ENCODE measurements at places on chromosomes 4 and X. TPM values are rescaled to one million over a fixed set of nuclear protein-coding genes. Genes with fewer than 3 reads are reported as not detected.

The HSD17B13 gene
- 0.26 TPM for total RNA-seq

The MBNL3 gene
- 28.6 TPM for total RNA-seq

The MAGEE2 gene
- not detected for total RNA-seq

The NAP1L2 gene
- 2.1 TPM for total RNA-seq

The DGKK gene
- not detected for total RNA-seq

The ARHGAP6 gene
- not detected for total RNA-seq

The PLK4 gene
- 40.8 TPM for total RNA-seq

The DSPP gene
- total RNA-seq: not detected

The DCAF12L2 gene
- not detected for total RNA-seq

The SUPT20HL2 gene
- not detected for total RNA-seq

The NKX6-1 gene
- not detected for total RNA-seq

The ADGRG2 gene
- not detected for total RNA-seq

The ATP1B4 gene
- total RNA-seq: not detected

The RPL36A gene
- total RNA-seq: 406 TPM

The STK32B gene
- not detected for total RNA-seq

The SPACA5 gene
- total RNA-seq: not detected

The TCEAL7 gene
- total RNA-seq: not detected

The MAGEC1 gene
- total RNA-seq: not detected

The EREG gene
- not detected for total RNA-seq

The FRMD7 gene
- not detected for total RNA-seq

The GYG2 gene
- not detected for total RNA-seq

The EMCN gene
- total RNA-seq: not detected

The TEX13B gene
- total RNA-seq: not detected

The C4orf36 gene
- not detected for total RNA-seq

The ESX1 gene
- total RNA-seq: not detected

The HMGB3 gene
- total RNA-seq: 53.1 TPM

The PRDM5 gene
- total RNA-seq: 0.26 TPM

The CCDC149 gene
- total RNA-seq: not detected

The PROM1 gene
- total RNA-seq: not detected

The PASD1 gene
- total RNA-seq: not detected

The FAM53A gene
- 1.8 TPM for total RNA-seq

The UGT2B7 gene
- not detected for total RNA-seq

The CYLC1 gene
- not detected for total RNA-seq

The P2RY10 gene
- 71.6 TPM for total RNA-seq

The SH3RF1 gene
- total RNA-seq: 0.10 TPM

The HTN3 gene
- total RNA-seq: not detected

The BMP3 gene
- total RNA-seq: not detected

The CTAG1B gene
- total RNA-seq: not detected

The PDZD4 gene
- total RNA-seq: 1.5 TPM

The GABRE gene
- total RNA-seq: not detected

The TTC29 gene
- not detected for total RNA-seq

The AKAP4 gene
- not detected for total RNA-seq

The NIPAL1 gene
- total RNA-seq: 1.1 TPM

The RAB39B gene
- total RNA-seq: 7.8 TPM

The TDO2 gene
- not detected for total RNA-seq

The SMARCA1 gene
- total RNA-seq: not detected

The INTS12 gene
- 15.0 TPM for total RNA-seq

The GPC3 gene
- total RNA-seq: 1.1 TPM

The WNK3 gene
- 0.30 TPM for total RNA-seq

The MAGEA10 gene
- total RNA-seq: not detected

The PRDM8 gene
- 5.4 TPM for total RNA-seq

The FGB gene
- not detected for total RNA-seq

The DUSP9 gene
- not detected for total RNA-seq

The ENAM gene
- total RNA-seq: 1.2 TPM

The CXorf65 gene
- 33.1 TPM for total RNA-seq

The FRG2 gene
- not detected for total RNA-seq

The PNMA3 gene
- 4.9 TPM for total RNA-seq

The HDX gene
- 1.0 TPM for total RNA-seq

The SPP1 gene
- total RNA-seq: not detected

The GYPB gene
- not detected for total RNA-seq

All from activated naive CD4-positive, alpha-beta T cell treated with anti-CD3 and anti-CD28 coated beads, Interleukin-2, amount 10 ng/mL, durations not matched to agents 5 hours and 36 hours (primary cell).